ENCODE measurements at places on chromosomes 11 and 22.

- DNase-seq = no peak
Measured at GRCh38 chr11:38594895-38595294, 1996.9 kb upstream of the RAG2 start.

DNA sequence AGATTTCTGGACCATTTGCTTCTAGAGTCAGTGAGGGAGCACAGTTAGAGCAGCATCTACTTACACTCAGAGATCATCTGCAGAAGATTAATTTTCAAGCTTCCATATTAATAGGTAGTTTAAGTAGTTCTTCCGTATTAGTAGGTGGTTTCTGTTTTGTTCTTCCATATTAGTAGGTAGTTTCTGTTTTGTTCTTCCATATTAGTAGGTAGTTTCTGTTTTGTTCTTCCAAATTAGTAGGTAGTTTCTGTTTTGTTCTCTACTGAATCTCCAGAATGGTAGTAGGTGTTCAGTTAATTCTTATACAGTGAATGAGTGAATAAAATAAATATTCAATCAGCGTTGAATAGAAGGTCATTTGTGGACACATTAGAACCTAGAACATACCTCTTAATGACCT lies 175.7 kb downstream of the TMEM135 start:
- DNase-seq = no peak

GRCh38 chr11:78282821-78283220 lies 94.1 kb downstream of the USP35 start:
- DNase-seq = no peak

- DNase-seq = peak; percentile 20
Measured at GRCh38 chr22:37121887-37122591, 12.5 kb upstream of the TMPRSS6 start.
